ENCODE measurements at places on chromosomes 7 and 10.

GRCh38 chr7:104572554-104572953, 244.2 kb downstream of the LHFPL3 start:
- no peak for DNase-seq

DNA sequence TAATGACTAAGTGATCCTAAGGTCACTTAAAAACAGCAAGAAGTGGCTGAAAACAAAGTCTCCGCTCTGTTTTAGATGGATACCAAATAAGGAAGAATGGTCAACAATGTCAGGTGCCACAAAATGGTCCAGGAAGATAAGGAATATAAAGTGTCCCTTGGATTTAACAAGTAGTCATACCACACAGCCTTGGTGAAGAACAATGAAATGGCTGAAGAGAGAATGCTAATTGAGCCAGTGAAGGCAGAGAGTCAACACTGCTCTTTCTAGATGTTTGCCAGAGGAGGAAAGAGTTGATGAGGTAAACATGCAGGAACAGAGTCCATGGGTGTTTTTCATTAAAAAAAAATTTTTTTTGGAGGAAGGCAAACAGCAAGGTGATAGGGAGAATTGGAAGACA, 2.1 kb upstream of the CASD1 start:
- no peak for DNase-seq

DNA sequence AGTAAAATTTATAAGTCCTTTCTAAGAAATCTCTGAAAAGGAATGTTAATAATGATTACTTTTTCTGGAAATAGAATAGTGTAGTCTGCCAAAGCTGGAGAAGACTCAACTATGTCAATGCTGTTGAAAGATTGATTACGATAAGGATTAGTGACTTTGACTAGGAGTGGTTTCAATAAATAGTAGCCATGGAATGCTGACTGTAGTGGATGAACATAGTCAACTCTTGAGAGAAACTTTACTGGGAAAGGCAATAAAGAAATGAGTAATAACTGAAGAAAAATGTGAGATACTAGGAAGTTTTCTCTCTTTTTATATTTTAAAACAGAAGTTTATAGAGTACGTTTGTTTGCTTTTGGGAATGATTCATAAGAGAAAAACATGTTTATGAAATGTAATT, 105.0 kb upstream of the CDK13 start:
- DNase-seq: no peak

DNA sequence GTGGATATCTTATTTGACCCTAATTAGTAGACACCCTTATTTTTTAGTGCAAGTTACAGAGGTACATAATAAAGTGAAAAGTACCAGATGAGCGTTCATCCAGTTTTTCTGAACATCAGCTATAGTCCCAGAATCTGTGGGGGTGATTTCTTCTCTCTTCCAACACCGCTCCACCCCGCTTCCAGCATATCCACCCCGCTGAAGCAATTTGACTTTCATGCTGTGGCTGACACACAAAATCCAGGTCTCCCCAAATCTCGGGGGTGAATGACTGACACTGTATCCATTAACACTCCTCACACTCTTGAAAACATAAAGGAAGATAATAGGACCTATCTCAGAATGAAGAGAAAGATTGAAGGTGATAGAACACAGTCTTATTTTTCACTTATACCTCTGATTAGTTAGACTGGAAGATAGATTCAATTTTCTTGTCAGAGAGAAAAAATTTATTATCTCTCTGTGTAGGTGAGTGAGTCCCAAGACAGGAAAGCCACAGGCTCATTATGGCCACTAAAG, 143.4 kb downstream of the ANLN start:
- DNase-seq: no peak

DNA sequence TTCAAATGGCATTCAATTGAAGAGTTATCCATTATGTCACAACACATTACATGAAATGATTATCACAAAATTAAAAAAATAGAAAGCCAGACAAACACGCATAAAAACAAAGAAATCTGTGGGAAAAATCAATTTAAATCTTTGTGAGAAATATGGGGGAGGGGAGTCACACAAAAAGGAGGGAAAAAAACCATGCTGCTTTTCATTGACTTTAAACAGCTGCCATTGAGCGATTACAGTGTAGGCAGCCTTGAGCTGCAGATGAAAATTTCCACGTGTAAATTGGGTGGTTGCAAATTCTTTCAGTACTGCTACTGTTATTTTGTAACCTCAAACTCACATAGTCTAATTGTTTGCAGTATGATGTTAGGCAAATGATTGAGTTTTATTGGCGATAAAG, 889.9 kb upstream of the PHF14 start:
- no peak for DNase-seq

DNA sequence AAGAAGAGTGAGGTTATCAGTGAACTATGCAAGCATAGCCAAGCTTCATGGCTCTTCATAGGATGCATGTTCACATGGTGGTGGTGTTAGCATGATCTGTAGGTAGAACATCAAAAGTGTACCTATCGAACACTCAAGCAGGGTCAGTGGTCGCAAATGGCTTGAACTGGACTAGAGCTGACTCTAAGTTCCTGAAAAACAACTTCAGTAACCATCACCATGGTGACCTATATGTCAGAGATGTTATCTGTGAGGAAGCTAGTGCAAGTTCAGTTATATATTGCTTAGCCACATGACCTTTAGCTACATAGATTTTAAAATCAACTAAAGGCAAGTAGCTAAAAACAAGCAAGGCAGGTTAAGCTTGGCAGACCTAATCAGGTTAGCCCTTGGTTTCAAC, 163.1 kb upstream of the AGR3 start:
- DNase-seq: peak; percentile 62

- no peak for DNase-seq
Observed at GRCh38 chr10:73858750-73859427, 15.5 kb downstream of the CAMK2G start.

DNA sequence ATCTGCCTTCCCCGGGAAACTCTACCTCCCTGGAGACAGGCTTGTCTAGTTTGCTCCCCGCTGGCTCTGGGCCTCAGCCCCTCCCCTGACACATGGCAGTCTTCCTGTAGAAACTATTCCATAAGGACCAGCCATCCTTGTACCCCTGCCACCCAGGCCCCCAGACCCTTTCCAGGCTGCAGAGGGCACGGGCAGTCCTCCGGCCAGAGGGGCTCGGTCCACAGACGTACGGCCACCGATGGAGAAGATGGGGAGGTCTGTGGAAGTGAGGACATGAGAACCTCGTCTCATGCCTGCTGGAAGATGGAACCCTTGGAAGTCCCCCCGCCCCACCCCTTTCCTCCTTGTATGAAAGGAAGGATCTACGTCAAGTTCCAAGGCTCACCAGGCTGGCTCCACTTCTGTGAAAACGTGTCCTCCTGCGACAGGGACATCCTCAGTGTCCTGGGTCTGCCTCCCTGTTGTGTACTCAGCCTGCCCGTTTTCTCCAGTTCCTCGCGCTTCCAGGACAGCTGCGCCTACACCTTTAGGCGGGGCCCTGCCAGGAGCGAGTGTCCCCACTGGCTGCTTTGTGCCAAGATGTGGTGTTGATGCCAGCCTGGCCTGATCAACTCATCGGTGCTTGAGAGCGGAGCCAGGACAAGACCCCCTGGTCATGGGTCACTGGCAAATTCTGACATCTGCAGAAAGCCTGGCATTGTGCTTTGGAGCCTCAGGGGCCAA, 414.9 kb downstream of the GLRX3 start:
- DNase-seq: no peak

DNA sequence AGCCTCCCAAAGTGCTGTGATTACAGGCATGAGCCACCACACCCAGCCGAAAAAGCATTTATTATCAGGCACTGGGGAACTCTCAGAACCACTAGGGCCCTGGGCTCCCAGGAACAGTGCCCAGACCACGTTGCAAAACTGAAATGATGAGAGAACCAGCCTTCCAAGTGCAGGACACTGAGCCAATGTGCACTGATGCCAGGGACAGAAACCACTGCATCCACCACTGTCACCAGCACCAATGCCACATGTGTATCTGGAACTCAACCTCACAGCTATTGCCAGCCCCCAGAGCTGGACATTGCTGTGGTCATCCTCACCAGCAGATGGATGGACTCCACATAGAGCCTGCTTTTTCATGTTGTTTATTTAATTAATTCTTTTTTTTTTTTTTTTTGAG, 28.2 kb upstream of the TPST1 start:
- no peak for DNase-seq

- DNase-seq: no peak
Observed at GRCh38 chr7:134121632-134122139, 5.5 kb upstream of the LRGUK start.

DNA sequence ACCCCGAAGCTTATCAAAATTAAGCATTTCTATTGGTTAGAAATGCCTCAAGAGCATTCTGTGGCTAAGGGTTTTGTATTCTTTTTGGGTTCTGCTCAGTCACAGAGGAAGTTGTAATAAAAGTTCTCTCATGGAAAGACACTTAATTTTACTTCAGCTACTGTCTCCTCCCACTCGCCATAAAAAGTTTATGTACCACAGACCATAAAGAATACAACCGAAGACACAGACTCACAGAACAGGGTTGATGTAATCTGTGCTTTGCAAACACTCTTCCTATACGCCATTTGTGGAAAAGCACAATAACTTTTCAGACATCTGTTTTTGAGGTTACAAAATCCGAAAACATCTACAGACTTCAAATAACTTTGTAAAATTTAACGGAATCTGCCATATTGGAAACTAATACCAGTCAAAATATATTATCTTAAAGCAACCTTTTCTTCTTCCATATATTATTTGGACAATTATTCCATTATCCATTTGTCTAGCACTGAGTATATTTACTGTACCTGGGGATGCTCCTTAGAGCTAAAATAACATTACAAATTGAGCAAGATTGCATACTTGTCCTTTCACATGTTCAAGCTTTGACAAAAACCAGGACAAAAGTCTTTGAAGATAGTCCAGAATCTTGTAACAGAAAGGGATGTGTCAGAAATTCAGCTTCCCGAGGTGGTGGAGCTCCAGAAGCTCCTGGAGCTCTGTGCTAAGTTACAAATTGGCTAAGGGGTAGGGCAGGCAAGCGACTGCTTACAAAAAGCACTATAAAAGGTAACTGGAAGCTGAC, 219.0 kb upstream of the MEOX2 start:
- no peak for DNase-seq

DNA sequence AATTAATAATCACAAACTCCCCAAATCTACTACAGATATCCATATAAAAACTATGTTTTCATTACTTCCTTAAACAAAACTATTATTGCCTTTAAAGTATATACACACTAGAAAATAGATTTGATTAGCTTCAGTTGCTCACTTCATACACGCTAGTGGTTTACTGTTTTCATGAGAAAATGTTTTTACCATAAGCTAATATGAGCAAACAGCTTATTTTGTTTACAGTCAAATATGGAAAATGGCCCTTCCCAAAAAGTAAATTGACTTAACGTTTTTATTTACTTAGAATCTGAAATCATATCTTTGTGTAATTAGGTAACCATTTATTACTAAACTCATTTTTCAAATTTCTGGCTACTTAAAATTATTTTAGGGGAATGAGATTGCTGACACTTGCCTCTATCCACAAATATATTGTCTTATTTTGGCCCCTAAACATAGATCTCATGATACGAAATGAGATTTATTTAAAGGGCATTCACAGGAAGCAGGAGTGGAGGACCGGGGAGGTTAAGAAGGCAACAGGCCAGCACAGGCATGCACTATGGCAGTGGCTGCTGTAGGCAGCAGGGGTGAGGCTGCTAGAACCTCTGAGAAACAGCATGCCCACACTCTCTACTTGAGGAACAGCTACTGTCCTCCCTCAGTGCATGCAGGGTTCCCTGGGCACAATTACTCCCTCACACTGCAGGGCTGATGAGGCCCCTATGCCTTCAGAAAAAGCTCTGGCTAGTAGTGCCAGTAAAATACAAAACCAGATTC, 29.6 kb upstream of the SOSTDC1 start:
- no peak for DNase-seq

- DNase-seq: no peak
Observed at GRCh38 chr7:226281-226895, 34.0 kb downstream of the FAM20C start.

DNA sequence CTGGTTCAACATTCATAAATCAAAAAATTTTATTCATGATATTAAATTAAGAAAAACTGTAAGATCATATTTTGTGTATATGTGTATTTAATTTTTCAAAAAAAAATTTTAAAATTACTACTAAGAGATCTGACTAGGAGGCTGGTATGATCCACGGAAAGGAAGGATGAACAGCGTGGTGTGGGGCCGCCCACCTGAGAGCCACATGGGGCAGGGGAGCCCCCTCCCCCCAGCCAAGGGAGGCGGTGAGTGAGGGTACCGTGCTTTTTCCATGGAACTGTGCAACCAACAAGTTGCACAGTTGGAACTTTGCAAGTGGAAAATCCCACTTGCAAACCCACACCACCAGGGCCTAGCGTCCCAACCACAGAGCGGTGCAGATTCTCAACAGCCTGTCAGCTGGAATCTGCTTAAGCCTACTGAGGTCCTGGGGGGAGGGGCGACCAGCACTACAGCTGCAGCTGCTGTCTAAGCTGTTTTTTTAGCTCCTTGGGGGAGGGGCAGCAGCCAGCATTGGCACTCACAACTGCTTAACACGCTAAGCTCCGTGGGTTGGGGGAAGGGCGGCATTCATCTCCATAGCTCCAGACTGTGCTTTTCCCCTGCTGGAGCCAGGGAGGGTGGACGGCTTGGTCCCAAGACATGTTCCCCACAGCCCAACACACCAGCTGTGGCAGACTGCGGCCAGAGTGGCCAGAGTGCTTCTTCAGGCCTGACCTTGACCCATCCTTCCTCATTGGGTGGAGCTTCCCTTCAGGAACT, 94.2 kb upstream of the IGFBP3 start:
- peak; percentile 52 for DNase-seq

- DNase-seq: no peak
Observed at GRCh38 chr7:79615466-79615865, 162.0 kb upstream of the MAGI2 start.

GRCh38 chr10:4234661-4235060, 449.7 kb upstream of the KLF6 start:
- peak; percentile 28 for DNase-seq

GRCh38 chr7:2222516-2222915, 10.2 kb downstream of the MAD1L1 start:
- DNase-seq: no peak

DNA sequence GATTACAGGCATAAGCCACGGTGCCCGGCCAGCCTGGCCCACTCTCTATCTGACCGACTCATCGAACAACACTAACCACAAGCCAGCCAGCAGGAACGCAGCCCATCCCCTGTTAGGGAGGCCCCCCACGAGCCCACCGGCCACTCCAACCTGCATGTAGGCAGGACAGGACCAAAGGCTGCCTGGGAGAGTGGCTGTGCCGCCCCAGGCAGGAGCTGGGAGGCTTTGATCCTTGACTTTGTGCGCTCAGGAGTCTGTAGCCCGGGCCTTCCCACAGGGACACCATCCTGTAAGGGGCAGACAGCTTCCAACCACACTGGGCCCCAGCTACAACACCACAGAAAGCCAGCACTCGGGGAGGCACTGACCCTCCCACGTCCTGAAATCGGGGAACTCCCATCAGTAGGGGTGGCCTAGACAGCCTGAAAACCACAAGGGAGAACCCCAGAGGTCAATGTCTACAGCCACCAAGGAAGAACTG, 29.4 kb downstream of the GRID1 start:
- DNase-seq: no peak

GRCh38 chr10:133277993-133278576, 1.4 kb upstream of the ADAM8 start:
- no peak for DNase-seq

GRCh38 chr7:143042790-143043271, 9.3 kb upstream of the OR6V1 start:
- no peak for DNase-seq

GRCh38 chr10:60314069-60314940, 75.4 kb downstream of the ANK3 start:
- DNase-seq: no peak

- DNase-seq: no peak
Observed at GRCh38 chr10:91804126-91804510, 5.9 kb downstream of the TNKS2 start.

Data from trophoblast cell (in vitro differentiated cells and primary cell).